ENCODE measurements at places on chromosomes 2 and 18.

DNA sequence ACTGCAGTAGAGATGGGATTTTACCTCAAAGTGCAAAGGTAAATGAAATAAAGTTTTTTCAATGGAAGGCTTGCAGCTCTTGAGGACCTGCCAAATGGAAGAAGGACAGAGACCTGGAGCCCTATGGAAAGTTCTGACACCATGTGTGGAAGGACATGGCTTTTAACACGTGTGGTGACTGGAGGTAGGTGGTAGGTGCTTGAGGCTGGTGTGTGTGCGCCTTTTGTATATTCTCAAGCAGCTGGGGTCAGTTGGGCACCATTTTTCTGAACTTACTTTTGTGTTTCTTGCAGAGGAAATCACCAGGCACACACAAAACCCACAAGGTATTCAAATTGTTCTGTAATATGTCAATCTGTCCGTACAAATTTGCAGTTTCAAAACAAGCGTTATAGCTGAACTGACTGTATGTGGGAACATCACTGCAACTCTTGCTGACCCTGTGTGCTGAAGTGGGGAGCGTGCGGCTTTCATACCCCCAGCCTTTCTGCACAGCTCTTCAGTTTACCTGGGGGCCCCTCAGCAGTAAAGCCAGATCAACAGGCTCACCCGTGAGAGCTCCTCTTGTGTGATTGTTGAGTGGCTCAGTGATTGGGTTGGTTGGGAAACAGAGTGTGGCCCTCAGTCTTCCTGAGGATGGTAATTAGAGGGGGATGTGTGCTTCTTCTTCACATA, 363 bp downstream of the GREB1 start:
- DNase-seq, result no peak

- DNase-seq, result no peak
Measured at GRCh38 chr2:55729136-55729685, 35.6 kb upstream of the PNPT1 start.

DNA sequence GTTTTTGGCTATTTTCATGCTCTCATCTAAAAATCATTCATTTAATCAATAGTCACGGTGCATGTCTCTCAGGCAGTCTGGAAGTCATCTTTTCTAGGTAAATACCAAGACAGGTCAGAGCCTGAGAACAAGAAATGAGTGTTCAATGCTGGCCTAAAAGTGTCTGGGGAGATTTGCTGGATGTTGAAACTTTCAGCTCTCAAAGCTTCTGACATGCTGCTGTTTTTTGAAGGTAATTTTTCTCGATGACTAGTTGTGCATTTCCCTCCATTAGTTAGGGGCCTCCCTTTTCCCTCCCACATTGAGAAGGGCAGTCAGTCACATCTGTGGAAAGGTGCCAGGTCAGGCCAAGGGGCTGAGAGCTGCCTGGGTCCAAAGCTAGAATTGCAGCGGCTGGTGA, 115.6 kb downstream of the LPIN1 start:
- no peak for DNase-seq

GRCh38 chr2:212665948-212666347, 127.3 kb upstream of the ERBB4 start:
- DNase-seq, result no peak

- no peak for DNase-seq
Measured at GRCh38 chr18:41038071-41038470, 917.0 kb upstream of the PIK3C3 start.

DNA sequence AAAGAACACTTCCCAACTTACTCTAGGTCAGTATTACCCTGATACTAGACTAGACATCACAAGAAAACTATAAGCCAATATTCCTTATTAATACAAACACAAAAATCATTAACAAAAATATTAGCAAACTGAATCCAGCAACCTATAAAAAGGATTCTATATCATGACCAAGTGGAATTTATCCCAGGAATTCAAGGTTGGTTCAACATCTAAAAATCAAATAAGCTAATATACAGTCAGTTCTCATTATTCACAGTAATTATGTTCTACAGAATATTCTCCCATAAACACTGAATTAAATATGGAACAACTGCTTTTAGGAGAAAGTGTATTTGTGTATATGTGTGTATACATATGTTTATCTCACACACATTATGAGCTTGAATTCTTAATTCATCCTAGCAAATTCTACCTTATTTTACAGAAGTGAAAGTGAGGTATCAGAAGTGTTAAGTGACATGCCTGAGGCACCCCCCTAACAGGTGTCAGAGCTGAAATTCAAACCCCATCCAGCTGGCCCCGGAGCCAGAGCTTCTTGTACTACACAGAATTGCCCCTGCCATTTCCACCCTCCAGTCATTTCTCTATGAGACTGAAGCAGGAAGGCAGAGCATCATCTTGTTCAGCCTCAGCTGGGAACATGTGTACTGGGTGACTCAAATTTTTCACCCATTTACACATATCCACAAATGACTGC, 77.8 kb downstream of the MALT1 start:
- no peak for DNase-seq

DNA sequence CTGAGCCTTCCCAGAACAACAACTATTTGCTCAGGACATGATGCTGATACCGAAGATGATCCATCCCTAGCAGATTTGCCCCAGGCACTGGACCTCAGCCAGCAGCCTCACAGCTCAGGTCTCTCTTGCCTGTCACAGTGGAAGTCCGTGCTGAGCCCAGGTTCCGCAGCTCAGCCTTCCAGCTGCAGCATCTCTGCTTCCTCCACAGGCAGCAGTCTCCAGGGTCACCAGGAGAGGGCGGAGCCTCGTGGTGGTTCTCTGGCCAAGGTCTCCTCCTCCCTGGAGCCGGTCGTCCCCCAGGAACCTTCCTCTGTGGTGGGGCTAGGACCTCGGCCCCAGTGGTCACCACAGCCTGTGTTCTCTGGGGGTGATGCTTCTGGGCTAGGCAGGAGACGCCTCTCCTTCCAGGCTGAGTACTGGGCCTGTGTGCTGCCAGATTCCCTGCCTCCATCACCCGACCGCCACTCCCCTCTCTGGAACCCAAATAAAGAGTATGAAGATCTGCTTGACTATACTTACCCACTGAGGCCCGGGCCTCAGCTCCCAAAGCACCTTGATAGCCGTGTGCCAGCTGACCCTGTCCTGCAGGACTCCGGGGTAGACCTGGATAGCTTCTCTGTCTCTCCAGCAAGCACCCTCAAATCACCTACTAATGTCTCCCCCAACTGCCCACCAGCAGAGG, 15.4 kb downstream of the CEP68 start:
- no peak for DNase-seq

GRCh38 chr2:199940373-199940772, 14.9 kb downstream of the TYW5 start:
- no peak for DNase-seq

- DNase-seq, result no peak
Measured at GRCh38 chr18:50816419-50817166, 3.2 kb downstream of the MRO start.

DNA sequence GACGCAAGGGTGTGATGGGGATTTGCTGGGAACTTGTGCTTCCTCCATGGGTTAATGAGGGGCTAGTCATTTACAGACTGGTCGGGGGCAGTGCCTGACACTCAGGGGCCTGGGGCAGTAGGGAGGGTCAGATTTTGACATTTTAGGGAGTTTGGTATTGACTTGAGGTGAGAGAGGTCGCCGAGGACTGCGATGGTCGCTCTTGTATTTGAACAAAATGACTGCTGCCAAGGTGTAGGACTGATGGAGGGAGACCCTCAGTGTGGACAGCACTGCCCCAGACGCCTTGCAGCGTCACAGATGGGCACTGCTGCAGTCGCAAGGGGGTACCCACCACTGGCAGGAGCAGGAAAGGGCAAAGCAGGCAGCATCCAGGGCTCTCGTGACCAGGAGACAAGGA, 182.9 kb downstream of the RTP5 start:
- no peak for DNase-seq

- DNase-seq, result no peak
Measured at GRCh38 chr2:102147935-102148334, 5.4 kb downstream of the IL1R1 start.

DNA sequence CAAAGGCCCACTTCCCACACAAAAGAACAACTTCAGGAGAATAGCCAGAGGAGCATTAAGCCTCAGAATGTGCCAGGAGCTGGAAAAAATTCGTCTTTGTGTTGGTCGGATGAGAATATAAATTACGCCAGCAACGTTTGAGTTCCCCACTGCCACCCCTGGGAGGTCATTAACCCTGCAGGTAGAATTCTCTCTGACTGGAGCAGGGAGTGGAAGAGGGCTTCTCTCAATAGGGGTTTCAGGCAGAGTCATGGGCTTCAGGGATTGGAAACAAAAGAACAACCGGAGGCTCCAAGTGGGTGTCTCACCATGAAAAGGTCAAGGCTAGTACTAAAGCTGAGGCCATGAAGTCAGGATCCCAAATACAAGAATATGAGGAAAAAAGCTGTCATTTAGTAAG, 69.0 kb upstream of the DDX18 start:
- no peak for DNase-seq

GRCh38 chr2:162629085-162629484, 209.5 kb downstream of the KCNH7 start:
- DNase-seq, result no peak

DNA sequence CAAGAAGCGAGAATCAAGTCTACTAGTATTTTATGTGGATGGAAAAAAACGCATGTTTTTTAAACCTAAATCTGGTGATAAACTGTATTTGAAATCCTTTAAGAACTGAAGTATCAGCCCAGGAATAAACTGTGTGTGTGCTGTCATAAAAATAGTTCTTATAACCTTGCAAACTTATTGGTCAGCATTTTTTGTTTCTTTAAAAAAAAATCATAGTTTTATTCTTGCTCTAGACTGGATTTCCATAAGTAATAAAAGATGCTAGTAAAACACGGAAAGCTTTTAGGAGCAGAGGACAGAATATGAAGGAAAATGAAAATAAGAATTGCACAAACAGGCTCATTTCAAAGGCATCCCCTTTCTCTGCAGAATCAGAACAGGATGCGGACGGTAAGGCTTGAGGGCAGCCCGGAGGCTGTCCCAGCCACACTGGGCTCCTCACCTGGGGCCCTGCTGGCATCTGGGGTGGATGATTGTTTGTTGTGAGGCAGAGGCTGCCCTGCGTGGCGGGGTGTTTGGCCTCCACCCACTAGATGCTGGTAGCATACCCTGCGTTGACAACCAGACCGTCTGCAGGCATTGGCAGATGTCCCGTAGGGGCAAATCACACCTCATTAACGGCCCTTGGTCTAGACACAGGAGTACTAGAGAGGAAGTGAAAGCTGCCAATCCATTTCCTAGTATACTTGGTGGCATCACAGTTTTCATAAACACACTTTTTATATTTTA, 52.5 kb downstream of the MBP start:
- no peak for DNase-seq

DNA sequence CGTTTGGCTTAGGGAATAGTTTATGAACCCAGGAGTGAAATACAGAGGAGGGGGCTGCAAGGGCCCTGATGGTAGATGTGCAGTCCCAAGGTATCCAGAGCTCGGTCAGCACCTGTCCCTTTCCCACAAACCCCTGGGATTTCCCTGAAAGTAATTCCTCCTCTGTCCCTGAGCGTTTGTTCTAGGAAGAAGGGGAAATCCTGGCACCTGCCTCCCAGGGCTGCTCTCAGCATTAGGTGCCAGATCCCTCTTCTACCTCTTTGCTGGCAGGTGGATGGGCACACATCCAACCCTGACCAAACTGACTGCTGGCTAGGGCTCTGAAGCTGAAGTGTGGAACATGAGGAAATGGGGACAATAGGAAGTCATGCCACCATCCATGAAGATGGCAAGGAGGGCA, 824.0 kb downstream of the SLC4A3 start:
- DNase-seq, result no peak

DNA sequence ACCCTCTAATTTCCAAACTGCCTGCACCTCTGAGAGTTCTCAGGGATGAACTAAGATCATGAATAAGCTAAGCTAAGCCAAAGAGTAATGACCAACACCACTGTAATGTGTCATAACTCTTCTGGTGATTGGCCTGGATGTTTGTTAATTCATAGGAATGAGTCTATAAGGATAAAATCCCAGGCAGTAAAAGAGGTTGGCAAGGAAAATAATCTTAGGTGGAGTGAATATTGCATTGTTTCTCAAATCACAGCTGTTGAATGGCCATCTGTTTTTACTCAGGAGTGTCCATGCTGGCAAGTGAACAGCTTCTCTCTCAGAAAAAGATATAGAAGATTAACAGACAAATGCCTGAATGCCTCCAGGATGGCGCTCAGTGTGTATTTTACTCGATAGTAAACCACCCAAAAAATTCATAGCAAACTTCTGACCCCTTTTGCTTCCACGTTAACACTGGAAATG, 60.8 kb upstream of the GLS start:
- no peak for DNase-seq

- DNase-seq, result peak; percentile 34
Measured at GRCh38 chr2:128423788-128424165, 105.1 kb upstream of the HS6ST1 start.

GRCh38 chr18:12658426-12659138, 675 bp upstream of the SPIRE1 start:
- no peak for DNase-seq

DNA sequence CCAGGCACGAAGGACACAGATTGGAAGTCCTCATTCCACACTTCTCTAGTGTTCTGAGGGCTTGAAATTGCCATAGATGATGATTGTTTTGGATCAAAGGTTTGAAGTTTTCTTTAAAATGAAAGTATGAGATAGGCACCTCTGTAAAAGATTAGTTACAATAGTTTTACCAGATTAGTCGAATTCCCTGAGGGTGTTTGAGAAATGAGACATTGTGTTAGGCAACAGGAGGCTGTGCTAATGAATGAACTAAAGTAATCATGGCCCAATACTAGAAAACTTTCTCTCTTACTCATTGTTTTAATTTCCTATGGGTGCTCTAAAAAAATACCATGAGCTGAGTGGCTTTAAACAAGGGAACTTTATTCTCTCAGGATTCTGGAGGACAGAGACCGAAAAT, 421.7 kb downstream of the RNF144A start:
- DNase-seq, result no peak

DNA sequence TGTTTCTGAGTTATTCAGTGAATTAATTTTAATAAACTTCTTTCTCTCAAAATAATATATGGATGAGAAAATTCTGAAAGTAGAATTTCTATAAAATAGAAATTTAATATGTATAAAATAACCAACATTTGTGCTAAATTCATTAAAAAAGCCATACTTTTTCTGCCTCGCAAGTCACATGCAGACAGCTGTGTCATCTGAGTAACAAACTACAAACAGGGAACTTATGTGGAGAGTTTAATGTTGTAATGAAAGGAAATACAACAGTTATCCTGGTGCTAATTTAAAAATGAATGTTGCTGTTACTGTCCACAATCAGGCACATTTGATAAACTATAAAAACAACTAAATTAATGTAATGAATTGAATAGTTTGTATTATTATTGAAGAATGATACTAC, 22.2 kb downstream of the RMDN2 start:
- DNase-seq, result no peak

GRCh38 chr2:102142829-102143449, 393 bp downstream of the IL1R1 start:
- no peak for DNase-seq

- no peak for DNase-seq
Measured at GRCh38 chr18:32867936-32868335, 95.1 kb upstream of the KLHL14 start.
